ENCODE measurements at places on chromosomes 11 and 22.

DNA sequence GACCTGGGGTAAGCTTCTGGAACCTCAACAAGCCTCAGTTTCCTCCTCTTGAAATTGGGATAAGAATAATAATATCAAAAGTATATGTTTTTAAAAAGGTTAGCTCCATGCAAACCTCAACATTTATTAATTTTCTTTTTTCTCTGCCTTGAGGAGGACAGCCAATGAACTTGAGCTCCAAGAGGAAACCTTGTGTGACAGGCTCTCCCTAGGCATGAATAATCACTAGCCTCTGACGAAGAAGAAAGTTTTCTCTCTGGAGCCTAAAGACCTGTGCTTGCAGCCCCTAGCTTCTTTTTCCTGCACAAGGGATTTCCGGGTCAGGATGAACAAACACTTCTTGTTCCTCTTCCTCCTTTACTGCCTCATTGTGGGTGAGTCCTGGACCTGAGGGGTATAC is at the start of gene PATE3:
TSS of gene PATE3 (plus strand) at position 301 of the 400 bp plus-strand sequence. CDS start at position 326, 25 bp downstream.
- DNase-seq, result no peak

DNA sequence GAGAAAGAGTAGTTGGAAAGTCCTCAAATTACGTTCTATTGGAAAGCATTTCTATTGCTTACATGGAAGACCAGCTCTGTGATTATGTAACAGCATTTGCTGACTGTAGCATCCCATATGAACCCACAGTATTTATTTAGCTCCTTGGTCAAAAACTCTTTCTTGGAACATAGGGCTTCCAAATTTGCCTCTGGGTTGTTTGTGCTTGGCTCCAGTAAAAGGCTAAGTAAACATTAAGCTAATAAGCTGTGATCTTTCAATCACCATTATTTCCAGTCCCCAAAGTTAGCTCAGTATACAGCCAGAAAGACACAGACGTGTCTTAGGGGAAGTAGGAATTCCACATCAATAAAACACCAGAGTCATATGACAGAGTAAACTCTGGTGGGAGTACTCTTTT is 668.8 kb downstream of the DLG2 start:
- DNase-seq, result no peak

DNA sequence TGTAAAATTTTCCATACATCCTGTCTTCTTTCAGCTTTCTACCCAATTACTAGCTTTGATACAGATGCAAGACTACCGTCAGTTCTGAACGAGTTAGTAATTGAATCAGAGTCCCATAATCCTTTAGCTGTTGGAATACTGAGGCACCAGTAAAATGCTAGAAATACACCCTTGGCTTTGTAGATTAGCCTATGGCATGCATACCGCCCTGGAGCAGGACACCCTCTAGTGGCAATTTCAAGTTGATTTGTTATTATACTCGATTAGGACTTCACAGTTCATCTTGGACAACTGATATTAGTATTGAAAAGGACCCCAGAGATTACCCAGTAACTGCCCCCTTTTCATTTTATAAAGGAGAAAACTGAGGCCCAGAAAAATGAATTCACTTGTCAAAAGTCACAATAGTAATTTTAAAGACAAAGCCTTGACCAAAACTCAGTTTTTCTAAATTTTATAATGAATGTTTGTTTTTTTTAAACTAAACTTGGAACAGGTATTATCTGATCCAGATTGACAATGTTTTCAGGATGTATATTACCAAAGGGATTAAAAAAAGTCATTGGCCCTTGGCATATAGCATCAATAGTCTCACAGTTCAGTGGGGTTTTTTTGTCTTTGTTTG is 72.6 kb downstream of the HIPK3 start:
- DNase-seq, result peak; percentile 74

DNA sequence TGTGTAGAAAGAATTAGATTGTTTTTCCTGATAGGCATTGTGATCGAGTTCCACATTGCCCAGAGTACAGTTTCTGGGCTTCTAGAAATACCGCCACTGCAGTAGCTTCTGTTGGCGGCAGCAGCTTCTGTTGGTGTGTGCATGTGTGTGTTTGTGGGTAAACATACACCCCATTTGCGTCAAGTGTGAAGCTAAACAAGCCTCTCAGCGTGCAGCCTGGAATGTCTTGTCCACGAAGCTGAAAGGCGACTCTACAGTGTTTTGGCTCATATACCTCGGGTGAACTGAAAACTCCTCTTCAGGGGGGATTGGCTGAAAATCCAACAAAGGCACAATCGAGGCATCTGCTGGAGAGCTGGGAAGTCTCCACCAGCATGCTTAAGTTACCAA is 112.0 kb upstream of the E2F8 start:
- DNase-seq, result no peak

- no peak for DNase-seq
Measured at GRCh38 chr22:42962295-42963230, 52.4 kb downstream of the PACSIN2 start.

DNA sequence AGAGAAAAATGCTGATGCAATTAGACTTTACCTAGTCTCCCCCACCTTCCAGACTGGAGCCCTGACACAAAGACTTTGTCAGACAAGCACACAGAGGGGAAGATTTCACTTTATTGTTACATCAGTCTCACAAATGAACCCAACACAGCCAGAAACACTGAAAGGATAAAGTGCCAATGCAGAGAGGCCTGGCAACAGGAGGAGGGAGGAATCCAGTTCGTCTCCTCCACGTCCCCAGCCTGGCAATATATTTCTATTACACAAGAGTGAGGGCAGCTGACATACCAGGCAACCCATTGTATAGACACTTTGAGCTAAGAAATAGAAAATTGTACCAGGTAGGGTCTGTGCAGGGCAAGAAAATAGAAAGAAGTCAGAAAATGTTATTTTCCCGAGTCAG is 16.2 kb upstream of the TMEM9B start:
- no peak for DNase-seq

- DNase-seq, result no peak
Measured at GRCh38 chr11:12728417-12728816, 54.2 kb downstream of the TEAD1 start.

- DNase-seq, result no peak
Measured at GRCh38 chr11:95780544-95780943, 9.0 kb downstream of the FAM76B start.

DNA sequence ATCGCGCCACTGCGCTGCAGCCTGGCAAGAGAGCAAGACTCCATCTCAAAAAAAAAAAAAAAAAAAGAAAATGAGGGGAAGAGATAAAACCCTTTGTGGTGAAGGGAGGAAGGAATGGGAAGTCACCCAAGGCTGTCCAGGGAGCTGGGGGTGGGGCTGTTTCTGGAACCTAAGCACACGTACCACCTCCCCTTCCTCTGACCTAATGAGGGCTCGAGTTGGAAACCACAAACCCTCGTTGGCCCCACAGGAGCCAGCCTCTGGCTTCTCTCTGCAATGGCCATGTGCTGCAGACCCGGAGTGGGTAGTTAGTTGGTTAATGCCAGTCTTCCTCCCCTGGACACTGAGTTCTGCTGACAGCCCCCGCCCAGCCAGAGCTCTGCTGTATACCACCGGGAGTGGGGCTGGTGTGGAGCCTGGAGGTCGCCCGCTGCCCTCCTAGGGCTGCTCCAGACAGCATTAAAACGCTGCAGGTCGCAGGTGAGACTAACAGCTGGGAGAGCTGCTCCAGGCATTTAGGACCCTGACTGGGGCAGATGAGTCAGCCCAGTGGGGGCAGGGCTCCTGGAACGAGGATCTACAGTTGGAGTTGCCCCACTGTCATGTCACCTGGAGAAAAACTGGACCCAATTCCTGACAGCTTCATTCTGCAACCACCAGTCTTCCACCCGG is at the start of gene LGALS12:
TSS of gene LGALS12 (plus strand) at position 228 of the 672 bp plus-strand sequence. CDS start at position 603, 375 bp downstream.
- DNase-seq, result no peak

DNA sequence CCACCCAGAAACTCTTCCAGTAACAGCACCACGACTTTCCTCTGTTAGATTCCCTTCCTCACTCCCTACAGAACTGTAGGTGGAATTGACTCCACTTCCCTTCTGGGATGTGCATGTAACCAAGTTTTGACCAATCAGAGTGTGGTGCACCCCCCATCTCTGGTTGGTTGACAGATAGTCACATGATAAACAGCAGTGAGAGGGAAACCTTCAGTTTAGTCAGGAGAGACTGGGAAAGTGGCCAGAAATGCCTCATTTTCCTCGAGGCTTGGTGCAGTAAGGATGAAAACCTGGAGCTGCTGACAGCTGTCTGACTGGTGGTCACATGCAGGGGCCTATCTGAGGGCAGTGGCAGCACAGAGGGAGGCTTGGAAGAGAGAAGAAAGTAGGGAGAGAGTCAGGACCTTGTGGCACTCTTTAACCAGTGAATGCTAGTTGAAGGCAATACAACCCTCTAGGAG is 67.3 kb upstream of the GRK3 start:
- no peak for DNase-seq

Data from ELR (cell line).